Glomerular endothelial cell (primary cell): ENCODE measurements at places on chromosomes 12 and 14. TPM values are rescaled to one million over a fixed set of nuclear protein-coding genes. Genes with fewer than 3 reads are reported as not detected.

DNA sequence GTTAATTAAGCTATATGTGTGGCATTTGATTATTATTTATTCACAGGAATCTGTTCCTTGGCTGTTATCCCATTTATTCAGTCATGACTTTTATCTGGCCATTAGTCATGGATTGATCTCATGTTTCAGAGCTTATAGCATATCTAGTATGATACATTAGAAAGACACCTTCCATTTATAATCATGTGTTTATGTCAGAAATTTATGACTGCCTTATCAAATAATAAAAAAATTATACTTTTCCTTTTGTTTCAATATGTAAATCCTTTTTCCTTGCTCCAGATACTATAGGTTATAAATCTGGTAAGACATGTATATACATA lies 248.0 kb upstream of the PDE3A start:
- DNase-seq = no peak

DNA sequence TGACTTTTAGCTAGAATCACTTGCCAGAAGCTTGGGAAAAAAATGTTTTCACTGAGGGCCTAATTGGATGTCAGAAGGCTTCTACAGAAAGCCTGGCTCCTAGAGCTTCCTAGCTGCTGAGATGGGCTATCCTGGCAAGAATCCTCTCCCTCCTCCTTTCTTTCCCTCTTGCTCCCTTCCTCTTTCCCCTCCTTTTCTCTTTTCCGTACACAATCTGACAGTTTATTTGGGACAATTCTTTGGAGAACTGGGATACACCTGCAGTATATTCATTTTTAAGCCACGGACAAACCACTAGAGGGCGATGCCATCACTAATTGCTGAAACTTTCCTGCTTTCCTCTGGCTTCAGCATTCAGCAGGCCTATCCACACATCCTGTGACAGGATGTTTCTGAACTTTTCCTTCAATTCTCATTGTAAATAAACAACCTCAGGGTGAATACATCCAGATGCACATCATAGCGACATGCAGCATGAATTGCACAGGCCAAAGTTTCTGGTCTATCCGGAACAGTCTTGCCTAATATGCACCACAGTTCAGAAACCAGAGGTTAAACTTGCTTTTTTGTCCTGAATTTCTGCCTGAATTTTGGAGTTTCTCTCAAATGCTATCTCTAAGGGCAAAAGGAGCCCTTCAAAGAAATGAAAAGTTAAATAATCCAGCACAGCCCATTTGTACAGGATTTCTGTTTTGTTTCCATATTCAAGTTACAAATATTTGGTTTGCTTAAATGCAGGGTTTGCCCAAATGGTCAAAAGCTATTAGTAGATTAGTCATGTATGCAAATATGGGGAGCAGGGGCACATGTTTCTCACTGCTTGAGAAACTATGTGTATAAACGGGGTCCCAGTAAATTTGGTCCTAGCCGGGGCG lies 142.8 kb downstream of the PAWR start:
- peak; percentile 90 for DNase-seq

GRCh38 chr12:49863946-49864797 lies 21.3 kb upstream of the BCDIN3D start:
- no peak for DNase-seq

- DNase-seq = no peak
These were observed 2.0 kb downstream of the PTHLH start for GRCh38 chr12:27970401-27971120.

GRCh38 chr14:51216602-51217001 lies 23.4 kb upstream of the TMX1 start:
- DNase-seq = no peak

- no peak for DNase-seq
These were observed 44.5 kb downstream of the ACACB start for GRCh38 chr12:109160873-109161272.

DNA sequence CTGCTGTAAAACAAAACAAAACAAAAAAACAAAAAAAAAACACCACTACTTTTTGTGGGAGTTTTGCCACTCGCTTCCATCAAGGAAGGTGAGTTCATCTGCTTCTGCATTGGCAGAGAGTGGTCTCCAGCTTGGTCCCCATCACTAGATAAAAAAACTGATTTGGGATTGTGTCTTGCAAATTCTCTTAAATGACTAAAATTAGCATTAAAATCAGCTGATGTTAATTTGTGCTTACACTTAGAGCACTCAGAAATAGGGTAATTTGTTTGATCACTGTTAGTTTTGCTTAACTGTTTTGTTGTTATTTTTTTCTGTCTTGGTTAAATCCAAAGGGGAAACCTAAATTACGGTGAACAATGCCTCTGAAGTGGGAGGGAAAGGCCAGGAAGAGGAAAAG lies 1048.0 kb downstream of the LRFN5 start:
- DNase-seq = no peak

- DNase-seq = no peak
These were observed 126.6 kb downstream of the CHST11 start for GRCh38 chr12:104583301-104583700.

DNA sequence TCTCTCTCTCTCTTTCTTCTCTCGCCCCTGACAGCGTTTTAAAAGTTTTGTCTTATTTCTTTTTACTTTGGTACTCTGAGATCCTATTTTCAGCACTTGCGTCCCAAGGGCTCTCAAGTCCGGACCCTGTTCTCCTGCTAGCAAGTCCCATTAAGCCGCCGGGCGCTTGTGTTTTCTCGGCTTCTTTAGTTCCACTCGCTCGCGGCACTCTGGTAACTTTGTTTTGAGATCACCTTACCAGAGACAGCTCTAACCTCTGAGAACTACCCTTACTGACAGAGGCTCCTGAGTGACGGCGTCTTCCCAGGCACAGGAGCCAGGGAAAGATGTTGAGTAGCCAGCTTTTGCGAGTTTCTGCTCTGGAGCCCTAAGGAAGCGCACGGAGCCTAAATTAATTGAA lies 2.7 kb upstream of the MYF5 start:
- no peak for DNase-seq

GRCh38 chr12:54497883-54498282 lies 331 bp downstream of the NCKAP1L start:
- DNase-seq = no peak

DNA sequence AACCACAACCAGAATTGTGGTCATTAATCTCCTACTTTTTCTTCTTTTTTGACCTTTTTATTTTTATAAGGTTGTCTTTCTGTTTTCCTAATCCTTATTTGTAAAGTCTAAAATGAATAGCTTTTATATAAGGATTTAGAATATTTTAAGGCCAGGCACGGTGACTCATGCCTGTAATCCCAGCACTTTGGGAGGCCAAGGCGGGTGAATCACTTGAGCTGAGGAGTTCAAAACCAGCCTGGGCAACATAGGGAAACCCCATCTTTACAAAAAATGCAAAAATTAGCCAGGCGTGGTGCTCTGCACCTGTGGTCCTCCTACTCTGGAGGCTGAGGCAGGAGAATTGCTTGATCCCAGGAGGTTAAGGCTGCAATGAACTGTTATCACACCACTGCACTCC lies 55.1 kb downstream of the IFT81 start:
- no peak for DNase-seq

DNA sequence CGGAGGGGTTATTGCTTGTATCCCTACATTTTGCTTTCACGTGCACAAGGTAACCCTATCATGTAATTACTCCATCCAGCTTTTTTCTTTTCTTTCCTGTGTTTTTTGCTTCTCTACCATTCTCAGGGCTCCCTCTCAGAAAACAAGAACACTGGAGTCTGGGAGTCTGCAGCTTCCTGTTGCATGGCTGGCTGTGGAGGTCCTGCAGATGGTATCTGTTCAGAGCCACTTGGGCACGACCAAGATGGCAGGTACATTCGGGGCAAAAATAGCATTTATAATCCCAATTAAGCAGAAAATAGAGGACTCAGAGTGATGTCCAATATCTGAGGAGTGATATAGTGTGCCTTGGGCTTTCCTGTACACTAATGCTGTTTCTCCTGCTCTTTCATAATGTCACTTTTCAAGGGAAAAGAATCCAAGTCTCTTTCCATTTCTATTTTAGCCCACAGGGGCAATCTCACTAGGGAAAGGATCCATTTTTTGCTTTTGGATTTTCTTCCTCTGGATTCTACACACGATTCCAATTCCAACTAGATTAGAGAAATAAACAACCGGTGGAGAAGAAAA lies 3.2 kb upstream of the NUMB start:
- DNase-seq = no peak

DNA sequence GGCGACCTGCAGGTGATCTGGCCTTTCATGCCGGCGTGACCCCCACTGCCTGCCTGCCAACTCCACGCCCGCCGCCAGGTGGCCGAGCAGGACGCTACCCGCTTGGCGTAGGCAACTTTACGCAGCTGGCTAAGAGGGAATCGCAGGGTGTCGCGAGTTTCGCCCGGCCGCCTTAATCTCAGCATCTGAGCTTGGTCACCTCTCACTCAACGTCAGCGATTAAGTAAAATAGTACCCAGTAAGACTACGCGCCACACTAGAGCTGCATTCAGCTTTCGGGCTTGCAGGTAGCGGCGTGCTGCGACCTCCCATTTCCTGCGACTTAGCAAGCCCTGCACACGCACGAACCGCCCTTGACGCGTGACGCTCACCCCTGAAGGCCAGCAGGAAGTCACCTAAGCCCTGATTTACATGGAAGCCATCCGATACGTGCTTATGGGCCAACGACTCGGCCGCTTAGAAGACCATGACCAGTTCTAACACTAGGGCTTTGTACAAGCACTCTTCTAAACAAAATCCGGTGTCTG lies 33.2 kb downstream of the WBP11 start:
- no peak for DNase-seq

- no peak for DNase-seq
These were observed 96.7 kb downstream of the SLC25A47 start for GRCh38 chr14:100419856-100420255.

DNA sequence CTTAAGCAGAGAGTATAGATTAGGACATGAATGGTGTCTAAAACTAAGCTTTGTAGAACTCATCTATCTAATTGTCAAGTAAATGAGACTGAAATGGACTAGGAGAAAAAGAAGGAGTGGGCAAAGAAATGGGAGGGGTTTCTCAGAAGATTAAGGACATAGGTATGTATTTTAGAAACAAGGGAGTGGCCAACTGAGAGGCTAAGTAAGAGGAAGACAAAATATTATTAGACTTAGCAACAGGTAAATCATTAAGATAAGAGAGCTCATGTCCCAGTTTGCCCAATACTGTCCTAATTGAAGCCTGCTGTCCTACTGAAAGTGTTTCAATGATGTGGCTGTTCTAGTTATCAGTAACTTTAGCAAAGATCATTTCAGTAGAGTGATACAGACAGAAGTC lies 171.4 kb downstream of the KITLG start:
- no peak for DNase-seq

DNA sequence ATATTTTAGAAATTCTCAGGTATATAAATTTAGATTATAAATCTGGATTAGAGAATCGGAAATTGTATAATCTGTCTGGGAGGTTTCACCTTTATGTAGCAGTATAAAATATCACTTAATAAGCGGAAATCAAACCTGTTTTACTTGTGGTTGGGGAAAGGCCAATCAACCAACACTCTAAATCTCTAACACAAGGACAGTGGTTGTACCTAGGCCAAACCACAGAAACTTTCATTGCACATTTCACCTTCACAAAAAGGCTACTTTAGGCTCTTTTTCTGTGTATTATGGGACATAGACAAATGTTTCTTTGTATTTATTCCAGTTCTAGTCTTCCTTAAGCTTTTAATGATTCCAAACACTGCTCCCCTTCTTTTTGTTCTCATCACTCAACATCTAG lies 19.8 kb downstream of the ERH start:
- DNase-seq = no peak

GRCh38 chr12:76852106-76852505 lies 26.7 kb downstream of the CSRP2 start:
- DNase-seq = no peak

- DNase-seq = no peak
These were observed 2.5 kb downstream of the PGAM5 start for GRCh38 chr12:132713123-132713522.

DNA sequence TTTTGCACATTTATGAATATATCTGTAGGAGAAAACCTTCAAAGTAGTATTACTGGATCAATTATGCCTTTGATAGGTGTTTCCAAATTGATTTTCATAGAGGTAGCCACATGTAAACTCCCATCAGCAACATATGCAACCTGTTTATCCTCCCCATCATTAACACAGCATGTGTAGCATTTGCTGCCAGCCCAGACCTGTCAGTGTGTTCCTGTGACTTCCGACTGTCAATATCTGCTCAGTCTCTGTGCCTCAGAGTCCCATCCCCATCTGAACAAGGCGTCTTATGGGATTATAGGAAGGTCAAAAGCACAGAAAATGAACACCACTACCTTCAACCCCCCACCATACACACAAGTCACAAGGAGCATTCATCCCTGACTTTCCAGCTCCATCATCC lies 9.5 kb upstream of the CAPRIN2 start:
- DNase-seq = no peak

GRCh38 chr12:116380108-116380507 lies 102.6 kb upstream of the MED13L start:
- DNase-seq = no peak

- peak; percentile 71 for DNase-seq
These were observed 16.3 kb downstream of the DYNC1H1 start for GRCh38 chr14:101980700-101981099.

GRCh38 chr14:49106741-49107667 lies 479.2 kb downstream of the RPS29 start:
- DNase-seq = no peak

GRCh38 chr14:54488318-54488645 lies 498 bp downstream of the GMFB start:
- DNase-seq = no peak

DNA sequence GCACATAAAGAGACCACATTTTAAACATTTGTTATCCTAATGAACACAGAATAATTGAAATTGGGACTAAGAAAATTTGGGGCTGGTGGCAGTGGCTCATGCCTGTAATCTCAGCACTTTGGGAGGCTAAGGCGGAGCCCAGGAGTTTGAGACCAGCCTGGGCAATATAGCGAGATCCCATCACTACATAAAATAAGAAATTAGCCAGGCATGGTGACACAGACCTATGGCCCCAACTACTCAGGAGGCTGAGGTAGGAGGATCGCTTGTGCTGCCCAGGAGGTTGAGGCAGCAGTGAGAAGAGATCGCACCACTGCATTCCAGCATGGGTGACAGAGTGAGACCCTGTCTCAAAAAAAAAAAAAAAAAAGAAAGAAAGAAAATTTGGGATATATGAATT lies 59.7 kb downstream of the CPM start:
- no peak for DNase-seq

GRCh38 chr14:72217135-72217534 lies 284.9 kb downstream of the RGS6 start:
- DNase-seq = no peak

GRCh38 chr14:44895716-44896115 lies 66.0 kb downstream of the KLHL28 start:
- no peak for DNase-seq

Gene LRIG3
- 19.9 and 34.7 TPM in 2 replicates for total RNA-seq

Gene ASCL1
- not detected in 2 replicates for total RNA-seq

Gene OVCH1
- not detected in 2 replicates for total RNA-seq

Gene LRFN5
- total RNA-seq = 0.41 and 1.4 TPM in 2 replicates

Gene ASIC1
- total RNA-seq = 2.5 TPM in 2 replicates

Gene SMCO3
- total RNA-seq = 0.05 and 0.12 TPM in 2 replicates

Gene TAS2R42
- total RNA-seq = not detected in 2 replicates

Gene TAS2R9
- total RNA-seq = 0.18 TPM in 1 of 2 replicates, not detected in the other

Gene CLEC1B
- 0.18 TPM in 1 of 2 replicates, not detected in the other for total RNA-seq

Gene TSPAN9
- 60.4 and 65.5 TPM in 2 replicates for total RNA-seq

Gene CFAP54
- 7.5 and 11.7 TPM in 2 replicates for total RNA-seq

Gene CCDC196
- total RNA-seq = not detected in 2 replicates

Gene CEP290
- total RNA-seq = 15.8 and 19.0 TPM in 2 replicates

Gene NRL
- total RNA-seq = 0.70 and 4.9 TPM in 2 replicates

Gene MARK3
- 65.5 and 75.7 TPM in 2 replicates for total RNA-seq
